ENCODE measurements at places on chromosomes 7 and 10.

DNA sequence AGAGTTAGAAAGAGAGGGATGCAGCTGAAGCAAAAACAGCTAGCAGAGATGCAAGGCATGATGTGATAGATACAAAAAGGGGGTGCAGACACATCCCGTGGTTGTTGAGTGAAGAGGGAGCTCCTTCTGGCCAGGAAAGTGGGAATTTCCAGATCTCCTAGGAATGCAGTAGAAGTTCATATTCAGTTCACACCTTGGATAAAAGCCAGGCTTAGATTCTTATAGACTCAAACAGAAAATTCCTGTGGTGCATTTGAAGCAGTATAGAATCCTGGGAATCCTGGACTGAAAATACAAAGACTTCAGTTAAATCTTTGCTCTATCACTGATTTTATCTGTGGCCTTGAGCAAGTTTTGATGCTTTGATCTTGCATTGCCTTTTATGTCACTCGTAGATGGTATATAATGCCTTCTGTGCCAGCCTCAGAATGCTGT lies 33.9 kb downstream of the SGPL1 start:
- DNase-seq: no peak
- no peak overlapping the region for H3K4me3 ChIP-seq
- H3K36me3 ChIP-seq: peaks cover 30% of the 10 kb centered on the region
- H3K27me3 ChIP-seq: no peaks in the 10 kb centered on the region
- H3K4me1 ChIP-seq: no peaks in the 10 kb centered on the region
- no peak overlapping the region for H3K27ac ChIP-seq

GRCh38 chr7:43244784-43245183 lies 132.3 kb downstream of the HECW1 start:
- peaks cover 6% of the 10 kb centered on the region for H3K27me3 ChIP-seq
- H3K27ac ChIP-seq: no peak overlapping the region
- no peak for DNase-seq
- no peaks in the 10 kb centered on the region for H3K4me1 ChIP-seq

- peaks cover 24% of the 10 kb centered on the region for H3K4me1 ChIP-seq
- DNase-seq: no peak
- H3K27me3 ChIP-seq: peaks cover 60% of the 10 kb centered on the region
- H3K27ac ChIP-seq: no peak overlapping the region
- H3K4me3 ChIP-seq: no peak overlapping the region
These were observed 4.7 kb downstream of the PDGFA start for GRCh38 chr7:514651-515598.

DNA sequence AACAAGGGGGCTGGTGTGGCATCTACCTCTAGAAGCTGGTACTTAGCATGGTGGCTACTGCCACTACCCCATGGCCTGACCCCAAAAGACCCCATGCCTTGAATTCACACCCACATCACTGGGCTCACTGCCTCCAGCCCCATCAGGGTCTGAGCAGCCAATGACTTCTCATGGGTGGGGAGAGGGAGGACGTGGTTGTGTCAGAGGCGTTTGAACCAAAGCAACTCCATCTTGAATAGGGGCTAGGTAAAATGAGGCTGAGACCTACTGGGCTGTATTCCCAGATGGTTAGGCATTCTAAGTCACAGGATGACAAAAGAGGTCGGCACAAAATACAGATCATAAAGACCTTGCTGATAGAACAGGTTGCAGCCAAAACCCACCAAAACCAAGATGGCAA lies 15.2 kb downstream of the KCP start:
- H3K27ac ChIP-seq: no peak overlapping the region
- H3K36me3 ChIP-seq: no peaks in the 10 kb centered on the region
- peaks cover 5% of the 10 kb centered on the region for H3K4me1 ChIP-seq
- DNase-seq: no peak
- H3K4me3 ChIP-seq: no peak overlapping the region

DNA sequence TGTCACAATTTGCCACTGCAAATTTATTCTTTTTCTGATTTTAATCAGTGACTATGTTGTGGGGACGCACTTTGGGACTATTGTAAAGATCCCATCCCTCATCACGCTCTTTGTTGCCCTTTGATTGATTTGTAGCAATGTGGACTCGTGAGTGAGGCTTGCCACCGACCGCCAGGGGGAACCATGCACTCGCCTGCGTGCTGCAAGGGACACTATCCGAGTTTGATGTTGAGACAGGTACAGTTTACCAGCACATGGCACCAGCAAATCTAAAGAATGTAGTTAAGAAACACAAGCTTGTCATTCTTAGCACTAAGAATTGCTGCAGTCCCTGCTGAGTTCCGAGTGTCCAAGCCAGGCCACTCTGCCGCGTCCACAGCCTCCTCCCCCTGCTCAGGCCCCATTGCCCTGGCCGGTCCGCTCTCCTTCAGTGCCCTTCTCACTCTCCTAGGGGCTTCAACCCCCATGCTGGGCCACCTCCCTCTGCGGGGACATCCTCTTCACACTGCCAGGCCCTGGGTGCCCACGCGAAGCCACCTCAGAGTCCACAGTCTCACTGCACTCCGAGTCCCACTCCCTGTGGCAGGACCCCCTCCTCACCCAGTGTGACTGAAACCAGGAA lies 2.0 kb upstream of the SFTPA2 start:
- H3K4me1 ChIP-seq: no peaks in the 10 kb centered on the region
- peaks cover 9% of the 10 kb centered on the region for H3K27me3 ChIP-seq
- H3K36me3 ChIP-seq: no peaks in the 10 kb centered on the region
- peak; percentile 37 for DNase-seq

GRCh38 chr7:84674236-84674913 lies 479.8 kb upstream of the SEMA3A start:
- no peaks in the 10 kb centered on the region for H3K27me3 ChIP-seq
- no peaks in the 10 kb centered on the region for H3K36me3 ChIP-seq
- no peak for DNase-seq
- no peak overlapping the region for H3K4me3 ChIP-seq

- no peaks in the 10 kb centered on the region for H3K4me1 ChIP-seq
- no peaks in the 10 kb centered on the region for H3K27me3 ChIP-seq
- no peak overlapping the region for H3K4me3 ChIP-seq
- no peak for DNase-seq
- H3K27ac ChIP-seq: no peak overlapping the region
- H3K36me3 ChIP-seq: no peaks in the 10 kb centered on the region
These were observed 3.0 kb downstream of the DOCK1 start for GRCh38 chr10:126908225-126908624.

- DNase-seq: no peak
- H3K4me3 ChIP-seq: no peak overlapping the region
These were observed 39.6 kb upstream of the MYL10 start for GRCh38 chr7:101668726-101669125.

- H3K4me3 ChIP-seq: no peak overlapping the region
- DNase-seq: no peak
- no peak overlapping the region for H3K27ac ChIP-seq
- H3K27me3 ChIP-seq: no peaks in the 10 kb centered on the region
- no peaks in the 10 kb centered on the region for H3K36me3 ChIP-seq
These were observed 104.6 kb downstream of the INPP5A start for GRCh38 chr10:132641966-132642731.

DNA sequence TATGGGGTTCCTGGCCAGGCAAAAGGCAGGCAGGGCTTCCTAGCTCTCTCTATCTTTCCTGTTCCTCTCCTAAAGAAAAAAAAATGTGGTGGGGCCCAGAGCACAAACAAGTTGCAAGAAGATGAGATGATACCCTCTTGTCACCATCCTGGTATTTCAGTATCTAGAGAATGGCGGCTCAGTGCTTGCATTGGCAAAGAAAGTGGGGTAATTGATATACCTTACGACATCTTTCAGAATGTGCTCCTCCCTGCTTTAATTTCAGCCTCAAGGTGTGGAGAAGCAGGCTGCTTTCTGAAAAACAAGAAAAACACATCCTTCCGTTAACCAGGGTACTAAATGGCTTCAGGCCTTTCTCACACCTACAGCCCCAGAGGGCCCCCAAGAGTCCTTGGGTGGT lies 34.5 kb upstream of the CUX1 start:
- no peak overlapping the region for H3K4me3 ChIP-seq
- H3K36me3 ChIP-seq: no peaks in the 10 kb centered on the region
- H3K27me3 ChIP-seq: peaks cover 9% of the 10 kb centered on the region
- DNase-seq: no peak
- no peak overlapping the region for H3K27ac ChIP-seq

DNA sequence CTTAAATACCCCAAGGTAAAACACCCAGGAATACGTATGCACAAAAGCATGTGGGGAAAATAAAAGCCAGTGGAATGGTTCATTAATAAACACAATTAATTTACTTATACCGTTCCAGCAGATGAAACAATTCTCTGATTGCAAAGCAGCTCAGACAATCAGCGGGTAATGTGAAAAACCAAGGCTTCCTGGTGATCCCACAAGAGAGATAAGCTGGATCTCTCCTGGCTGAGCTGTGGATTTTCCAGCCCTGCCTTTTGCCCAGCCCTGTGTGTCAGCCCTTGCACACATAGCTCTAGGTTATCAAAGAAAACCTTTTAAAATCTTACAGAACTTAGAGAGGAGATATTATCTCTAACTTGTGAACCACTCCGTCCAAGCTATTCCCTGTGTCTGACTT lies 1010.7 kb upstream of the AUTS2 start:
- H3K27me3 ChIP-seq: no peaks in the 10 kb centered on the region
- H3K4me3 ChIP-seq: no peak overlapping the region
- no peaks in the 10 kb centered on the region for H3K4me1 ChIP-seq
- DNase-seq: no peak

- H3K27me3 ChIP-seq: no peaks in the 10 kb centered on the region
- no peak overlapping the region for H3K27ac ChIP-seq
- no peaks in the 10 kb centered on the region for H3K36me3 ChIP-seq
- no peak for DNase-seq
- H3K4me3 ChIP-seq: no peak overlapping the region
These were observed 154.0 kb downstream of the SUGCT start for GRCh38 chr7:40288827-40289226.

DNA sequence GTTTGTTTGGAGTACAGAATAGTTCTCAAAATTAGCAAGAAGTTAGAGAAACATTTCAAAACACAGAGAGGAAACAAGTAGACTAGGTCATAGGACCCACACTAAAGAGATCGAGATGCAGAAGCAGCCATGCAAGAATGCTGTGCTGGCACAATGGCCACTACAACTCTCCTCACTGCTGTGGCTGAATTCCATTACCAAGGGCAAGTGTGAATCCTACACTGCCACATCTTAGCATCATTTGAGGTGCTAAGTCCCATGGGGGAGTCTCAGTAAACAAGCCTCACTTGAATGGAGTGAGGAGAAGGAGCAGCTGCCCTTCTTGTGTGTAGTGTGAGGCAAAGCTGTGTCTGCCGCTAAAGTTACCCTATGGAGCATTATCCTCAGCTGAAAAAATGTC lies 56.7 kb downstream of the PCLO start:
- H3K27me3 ChIP-seq: no peaks in the 10 kb centered on the region
- no peaks in the 10 kb centered on the region for H3K36me3 ChIP-seq
- H3K27ac ChIP-seq: no peak overlapping the region
- H3K4me1 ChIP-seq: no peaks in the 10 kb centered on the region
- H3K4me3 ChIP-seq: no peak overlapping the region

DNA sequence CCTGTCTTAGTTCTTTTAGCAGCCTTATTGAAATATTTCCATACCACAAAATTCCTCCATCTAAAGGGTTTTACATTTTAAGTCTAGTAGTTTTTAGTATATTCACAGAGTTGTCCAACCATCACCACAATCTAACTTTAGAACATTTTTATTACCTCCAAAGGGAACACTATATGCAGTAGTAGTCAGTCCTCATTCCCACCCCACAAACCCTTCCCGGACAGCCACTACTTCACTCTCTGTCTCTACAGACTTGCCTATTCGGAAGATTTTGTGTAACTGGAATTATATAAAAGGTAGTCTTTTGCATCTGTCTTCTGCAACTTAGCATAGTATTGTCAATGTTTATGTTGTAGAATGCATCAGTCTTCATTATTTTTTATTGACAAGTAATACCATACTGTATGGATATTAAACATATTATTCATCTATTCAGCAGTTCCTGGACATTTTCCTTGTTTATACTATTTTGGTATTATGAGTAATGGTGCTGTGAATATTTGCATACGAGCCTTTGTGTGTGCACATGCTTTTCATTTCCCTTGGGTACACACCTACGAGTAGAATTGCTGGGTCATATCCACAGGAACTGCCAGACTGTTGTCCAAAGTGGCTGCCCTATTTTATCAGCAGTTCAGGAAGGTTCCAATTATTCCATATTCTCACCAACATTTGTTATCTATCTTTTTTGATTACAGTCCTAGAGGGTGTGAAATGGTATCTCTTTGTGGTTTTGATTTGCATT lies 60.9 kb upstream of the LANCL2 start:
- H3K4me3 ChIP-seq: no peak overlapping the region
- no peak overlapping the region for H3K27ac ChIP-seq
- no peaks in the 10 kb centered on the region for H3K36me3 ChIP-seq
- H3K4me1 ChIP-seq: peaks cover 25% of the 10 kb centered on the region
- no peaks in the 10 kb centered on the region for H3K27me3 ChIP-seq

DNA sequence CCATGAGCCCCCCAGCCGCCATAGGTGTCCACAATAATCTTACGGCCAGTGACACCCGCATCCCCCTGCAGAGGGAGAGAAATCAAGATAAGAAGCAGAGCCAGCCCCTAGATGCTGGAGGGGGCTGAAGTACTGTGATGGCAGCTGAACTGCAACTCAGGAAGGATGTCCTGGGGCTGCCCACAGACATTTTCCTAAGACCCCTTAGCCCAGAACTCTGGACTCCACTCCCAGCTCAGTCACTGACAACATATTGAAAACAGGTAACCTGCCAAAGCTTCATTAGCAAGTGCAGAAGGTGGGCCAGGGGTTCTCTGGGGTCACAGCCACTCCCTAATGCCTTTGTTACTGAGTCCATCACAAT lies 14.3 kb downstream of the MAT1A start:
- no peak overlapping the region for H3K4me3 ChIP-seq
- peaks cover 16% of the 10 kb centered on the region for H3K27me3 ChIP-seq
- no peak for DNase-seq
- no peak overlapping the region for H3K27ac ChIP-seq

- H3K27ac ChIP-seq: peak overlapping the region; percentile 67
- peaks cover 69% of the 10 kb centered on the region for H3K4me1 ChIP-seq
- DNase-seq: no peak
- peak overlapping the region; percentile 63 for H3K4me3 ChIP-seq
These were observed 319 bp upstream of the GATA3 start for GRCh38 chr10:8054244-8054493.

- no peak for DNase-seq
- H3K4me1 ChIP-seq: peaks cover 7% of the 10 kb centered on the region
- no peak overlapping the region for H3K27ac ChIP-seq
- peak overlapping the region; percentile 57 for H3K4me3 ChIP-seq
These were observed 3.7 kb upstream of the HOXA7 start for GRCh38 chr7:27160145-27160545.

GRCh38 chr10:72425133-72425532 lies 70.4 kb upstream of the DNAJB12 start:
- H3K27me3 ChIP-seq: no peaks in the 10 kb centered on the region
- no peak overlapping the region for H3K4me3 ChIP-seq
- H3K27ac ChIP-seq: no peak overlapping the region
- H3K4me1 ChIP-seq: no peaks in the 10 kb centered on the region

- H3K4me3 ChIP-seq: no peak overlapping the region
- no peaks in the 10 kb centered on the region for H3K36me3 ChIP-seq
- no peak for DNase-seq
- peak overlapping the region; percentile 90 for H3K27ac ChIP-seq
- no peaks in the 10 kb centered on the region for H3K27me3 ChIP-seq
These were observed 40.0 kb downstream of the SYPL1 start for GRCh38 chr7:106071999-106072714.

GRCh38 chr7:6725003-6725402 lies 18.3 kb upstream of the ZNF12 start:
- no peaks in the 10 kb centered on the region for H3K36me3 ChIP-seq
- H3K27me3 ChIP-seq: no peaks in the 10 kb centered on the region
- no peak overlapping the region for H3K4me3 ChIP-seq
- DNase-seq: no peak

GRCh38 chr7:54116956-54117355 lies 425.2 kb upstream of the VSTM2A start:
- no peak overlapping the region for H3K4me3 ChIP-seq
- H3K27me3 ChIP-seq: no peaks in the 10 kb centered on the region
- no peaks in the 10 kb centered on the region for H3K4me1 ChIP-seq
- H3K36me3 ChIP-seq: no peaks in the 10 kb centered on the region
- DNase-seq: no peak
- H3K27ac ChIP-seq: no peak overlapping the region
